ENCODE measurements at places on chromosomes 5 and 9.

DNA sequence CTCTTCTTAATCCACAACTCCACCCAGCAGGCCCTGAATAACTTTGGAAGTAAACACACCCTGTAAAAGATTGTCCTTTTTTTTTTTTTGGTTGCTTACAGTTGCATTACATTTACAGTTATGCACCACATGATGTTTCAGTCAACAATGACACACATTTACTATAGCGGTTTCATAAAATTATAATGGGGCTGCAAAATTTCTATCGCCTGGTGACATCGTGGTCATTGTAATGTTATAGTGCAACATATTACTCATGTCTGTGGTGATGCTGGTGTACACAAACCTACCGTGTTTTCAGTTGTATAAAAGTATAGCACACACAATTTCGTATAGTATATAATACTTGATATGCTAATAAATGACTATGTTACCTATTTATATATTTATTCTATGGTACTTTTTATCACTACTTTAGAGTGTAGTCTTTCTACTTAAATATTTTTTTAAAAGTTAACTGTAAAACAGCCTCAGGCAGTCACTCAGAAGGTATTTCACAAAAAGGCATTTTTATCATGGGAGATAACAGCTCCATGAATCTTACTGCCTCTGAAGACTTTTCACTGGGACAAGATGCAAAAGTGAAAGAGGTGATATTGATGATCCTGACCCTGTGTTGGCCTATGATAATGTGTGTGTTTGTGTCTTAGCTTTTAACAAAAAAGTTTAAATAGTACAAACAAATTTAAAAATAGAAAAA lies 695.4 kb upstream of the CDH18 start:
- DNase-seq, result no peak

- DNase-seq, result no peak
These were observed 27.1 kb downstream of the ABCA1 start for GRCh38 chr9:104900871-104901270.

DNA sequence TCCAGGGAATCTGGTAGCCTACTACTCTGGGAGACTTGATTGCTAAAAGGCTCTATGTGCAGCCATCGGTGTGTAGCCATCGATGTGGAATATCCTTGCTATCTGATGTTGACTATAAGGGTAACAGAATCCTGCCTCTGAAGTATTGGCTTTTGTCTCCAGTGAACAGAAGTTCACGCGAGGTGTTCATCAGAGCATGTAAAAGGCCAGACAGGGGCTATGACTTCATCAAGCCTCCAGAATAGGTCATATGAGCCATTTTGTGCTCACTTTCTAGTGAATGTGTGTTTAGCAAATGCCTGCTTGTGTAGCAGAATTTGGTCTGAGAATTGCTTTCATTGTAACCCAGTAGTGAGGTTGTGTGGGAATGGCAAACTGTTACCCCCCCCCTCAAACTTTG lies 66.8 kb upstream of the RAD23B start:
- DNase-seq, result no peak

GRCh38 chr5:156310115-156310514 lies 16.8 kb upstream of the SGCD start:
- DNase-seq, result no peak

- no peak for DNase-seq
These were observed 1935.3 kb upstream of the WWC1 start for GRCh38 chr5:166356096-166356495.

- no peak for DNase-seq
These were observed 1144.0 kb upstream of the NUDT12 start for GRCh38 chr5:104706600-104706999.

GRCh38 chr9:27538647-27539046 lies 9.0 kb upstream of the MOB3B start:
- no peak for DNase-seq

DNA sequence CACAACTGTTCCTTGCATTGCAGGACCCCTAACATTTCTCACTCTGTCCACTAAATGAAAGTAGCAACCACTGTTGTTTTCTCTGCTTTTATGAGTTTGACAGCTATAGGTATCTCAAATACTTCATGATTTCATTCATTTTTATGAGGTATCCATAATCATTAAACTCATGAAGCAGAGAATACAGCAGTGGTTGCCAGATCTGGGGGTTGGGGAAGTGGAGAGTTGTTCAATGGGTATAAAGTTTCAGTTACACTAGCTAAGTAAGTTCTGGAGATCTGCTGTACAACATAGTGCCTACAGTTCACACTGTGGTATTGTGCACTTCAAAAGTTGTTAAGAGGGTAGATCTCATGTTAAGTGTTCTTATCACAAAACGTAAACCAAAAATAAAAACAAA lies 23.4 kb upstream of the CAMK4 start:
- DNase-seq, result no peak

GRCh38 chr5:24547132-24547531 lies 97.6 kb downstream of the CDH10 start:
- DNase-seq, result no peak
